Stomach (tissue), 19 donors: ENCODE measurements at places on chromosomes 6 and 20. TPM values are rescaled to one million over a fixed set of nuclear protein-coding genes. Genes with fewer than 3 reads are reported as not detected.

GRCh38 chr6:109305028-109305427 lies 77.2 kb downstream of the CD164 start:
- DNase-seq: no peak

PRPH2 gene
- polyA plus RNA-seq: 0.38 TPM

PSORS1C1 gene
- 3.9 TPM for polyA plus RNA-seq

ADNP gene
- 19.9 TPM for polyA plus RNA-seq

- DNase-seq: peak; percentile 43
Observed at GRCh38 chr6:11744753-11745152, 33.9 kb downstream of the ADTRP start.

GRCh38 chr20:60561052-60561451 lies 602.8 kb downstream of the CDH26 start:
- no peak for DNase-seq

GRCh38 chr6:7697432-7697819 lies 28.5 kb upstream of the BMP6 start:
- no peak for DNase-seq

DNA sequence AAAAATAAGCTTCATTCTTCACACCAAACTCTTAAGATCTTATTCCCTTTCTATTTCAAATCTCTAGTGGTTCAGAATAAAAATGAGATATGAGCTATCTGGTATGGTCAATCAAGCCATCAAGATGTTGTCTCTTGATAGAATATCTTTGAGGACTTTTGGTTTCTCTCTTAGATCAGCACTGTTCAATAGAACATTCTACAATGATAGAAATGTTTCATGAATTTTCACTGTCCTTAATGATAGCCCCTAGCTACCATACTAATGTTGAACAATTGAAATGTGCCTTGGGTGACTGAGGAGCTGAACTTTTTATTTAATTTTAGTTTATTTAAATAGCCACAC lies 24.1 kb upstream of the HINT3 start:
- DNase-seq: no peak

MAP1LC3A gene
- 63.2 TPM for polyA plus RNA-seq

DNA sequence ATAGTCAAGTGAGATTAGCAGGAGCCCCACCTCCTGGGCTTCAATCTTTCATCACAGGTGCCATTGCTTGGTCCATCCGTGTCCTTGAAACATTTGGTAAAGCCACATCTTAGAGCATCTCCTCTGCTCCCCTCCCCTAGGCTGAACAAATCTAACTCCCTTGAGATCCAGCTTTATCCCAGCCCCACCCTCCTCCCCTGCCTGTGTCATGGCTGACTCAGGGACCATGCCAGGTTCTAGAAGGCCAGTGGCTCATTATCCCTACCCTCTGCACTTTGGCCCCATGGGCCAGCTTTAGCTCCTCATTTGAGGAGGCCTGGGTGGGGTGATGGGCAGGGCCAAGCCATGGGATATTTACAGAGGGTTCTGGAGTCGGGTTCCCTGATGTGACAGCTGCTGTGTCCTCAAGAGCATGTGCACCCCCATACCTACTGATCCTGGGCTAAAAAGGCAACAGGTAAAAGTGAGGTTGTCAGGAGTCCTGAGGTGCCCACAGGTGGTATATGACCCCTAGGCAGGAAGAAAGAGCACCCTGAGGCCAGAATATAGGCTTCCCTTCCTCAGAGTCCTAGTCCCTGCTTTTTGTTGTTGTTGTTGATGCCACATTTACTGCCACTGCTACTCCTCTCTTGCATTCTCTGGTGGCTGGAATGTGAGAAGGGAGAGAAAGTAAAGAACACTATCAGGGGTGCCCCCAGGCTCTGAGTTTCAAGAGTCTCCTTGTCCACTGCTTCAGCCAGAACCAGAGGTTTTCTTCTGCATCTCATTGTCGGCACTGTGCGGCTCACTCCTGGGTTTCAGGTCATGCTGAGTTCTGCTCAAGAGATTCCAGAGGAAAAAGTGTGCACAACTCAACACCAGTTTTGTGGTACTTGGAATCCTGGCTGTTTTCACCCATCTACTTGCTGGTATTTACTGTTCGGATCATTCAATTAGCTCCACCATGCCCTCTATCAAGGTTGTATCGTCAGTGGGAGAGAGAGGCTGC lies 228.4 kb downstream of the LRFN2 start:
- peak; percentile 0 for DNase-seq

ZNF217 gene
- 7.1 TPM for polyA plus RNA-seq

TREML1 gene
- not detected for polyA plus RNA-seq

KIF13A gene
- polyA plus RNA-seq: 14.2 TPM

- DNase-seq: no peak
Observed at GRCh38 chr6:30071858-30072257, 3.7 kb downstream of the RNF39 start.

- peak; percentile 64 for DNase-seq
Observed at GRCh38 chr20:49278818-49279676, 1.2 kb upstream of the ZNFX1 start.

NFATC2 gene
- polyA plus RNA-seq: 3.2 TPM

DNA sequence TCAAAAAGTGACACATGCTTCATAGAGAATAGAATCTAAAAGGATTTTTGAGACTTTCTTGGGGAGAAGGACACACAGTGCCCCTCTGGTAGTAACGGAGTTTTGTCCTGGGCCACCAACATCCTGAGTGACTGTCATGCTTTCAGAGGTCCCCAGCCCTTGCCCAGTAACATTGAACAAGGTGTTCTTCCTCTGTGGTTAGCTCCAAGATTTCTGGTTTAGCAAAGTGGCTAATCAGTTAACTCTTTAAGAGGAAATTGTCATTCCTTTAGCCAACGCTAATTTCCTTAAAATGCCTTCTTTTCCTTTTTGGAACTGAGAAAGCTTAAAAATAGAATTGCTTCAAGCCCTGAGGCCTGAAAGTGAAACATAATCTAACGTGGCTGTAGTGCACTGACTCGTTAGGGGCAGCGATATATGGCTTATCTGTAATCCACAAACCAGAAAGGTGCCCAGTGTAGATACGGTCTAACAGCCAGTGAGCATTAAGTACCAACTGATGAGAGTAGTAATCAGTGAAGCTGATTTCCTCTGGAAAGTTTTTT lies 7.8 kb downstream of the E2F3 start:
- peak; percentile 12 for DNase-seq

SEL1L2 gene
- polyA plus RNA-seq: not detected

- DNase-seq: no peak
Observed at GRCh38 chr6:45714006-45714730, 301.5 kb downstream of the CLIC5 start.

DNA sequence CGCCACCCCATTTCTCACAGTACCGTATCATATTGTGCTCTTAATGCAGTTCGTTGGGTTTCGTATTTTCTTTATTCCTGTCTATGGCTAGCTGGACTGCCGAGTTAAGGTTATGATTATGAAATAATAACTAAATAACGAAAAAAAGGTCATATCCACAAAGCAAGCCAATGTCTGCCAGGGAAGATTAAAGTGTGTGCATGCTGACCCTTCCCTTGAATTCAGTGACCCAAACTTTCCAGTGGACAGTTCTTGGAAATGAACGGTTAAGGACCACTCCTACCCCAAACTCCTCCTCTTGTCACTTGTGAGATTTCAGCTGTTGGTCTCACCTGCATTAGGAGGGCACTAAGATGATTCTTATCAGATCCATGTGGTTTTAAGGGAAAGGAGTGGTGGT lies 171.6 kb downstream of the ZNF217 start:
- no peak for DNase-seq

GRCh38 chr6:17115251-17116116 lies 13.6 kb downstream of the STMND1 start:
- peak; percentile 60 for DNase-seq

DNA sequence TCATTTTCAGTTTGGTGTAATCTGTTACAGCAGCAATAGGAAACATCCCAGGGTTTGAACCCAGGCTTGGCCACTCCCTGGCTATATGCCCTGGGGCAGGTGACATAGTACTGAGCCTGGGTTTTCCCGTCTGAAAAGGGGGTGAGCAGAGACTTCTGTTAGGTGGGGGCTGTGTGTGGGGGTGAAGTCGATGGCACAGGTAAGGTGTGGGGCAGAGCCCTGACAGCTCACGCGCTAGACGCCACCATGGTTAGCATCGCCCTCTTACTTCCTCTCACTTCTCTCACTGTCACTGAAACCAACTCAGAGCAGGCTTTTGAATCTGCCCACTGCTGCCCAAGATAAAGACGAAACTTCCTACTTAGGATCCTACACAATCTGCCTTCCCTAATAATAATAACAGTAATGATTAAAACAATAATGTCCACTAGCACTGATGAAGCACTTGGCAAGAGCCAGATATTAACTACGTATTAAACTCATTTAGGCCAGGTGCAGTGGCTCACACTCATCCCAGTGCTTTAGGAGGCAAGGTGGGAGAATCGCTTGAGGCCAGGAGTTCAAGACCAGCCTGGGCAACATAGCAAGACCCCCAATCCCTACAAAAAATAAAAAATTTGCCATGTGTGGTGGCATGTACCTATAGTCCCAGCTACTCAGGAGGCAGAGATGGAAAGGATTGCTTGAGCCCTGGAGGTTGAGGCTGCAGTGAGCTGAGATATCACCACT lies 117.9 kb upstream of the PTPN1 start:
- DNase-seq: no peak

DNA sequence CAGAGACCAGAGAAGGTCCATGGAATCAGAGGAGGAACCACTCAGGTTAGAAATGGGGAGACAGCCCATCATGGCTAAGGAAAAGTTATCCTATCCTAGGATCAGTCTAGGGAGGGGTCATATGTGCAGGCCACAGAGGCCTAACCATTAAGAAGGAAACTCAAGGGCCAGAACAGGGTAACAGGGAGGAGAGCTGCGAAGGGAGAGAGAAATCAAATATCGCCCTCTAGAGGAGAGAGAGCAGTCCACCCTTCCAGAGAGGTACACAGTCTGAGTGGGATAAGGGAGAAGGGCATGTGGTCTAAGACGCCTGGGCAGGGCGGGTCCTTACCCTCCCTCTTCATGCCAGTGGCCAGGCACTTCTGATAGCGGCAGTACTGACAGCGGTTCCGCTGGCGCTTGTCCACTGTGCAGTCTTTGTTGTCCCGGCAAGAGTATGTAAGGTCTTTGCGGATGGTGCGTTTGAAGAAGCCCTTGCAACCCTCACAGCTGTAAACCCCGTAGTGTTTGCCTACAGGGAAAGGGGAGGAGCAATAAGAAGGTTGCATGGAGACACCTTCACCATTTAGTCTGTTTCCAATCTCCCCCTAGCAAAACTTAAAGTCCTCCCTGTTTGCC lies 2.9 kb downstream of the RXRB start:
- DNase-seq: peak; percentile 76

HUS1B gene
- 0.31 TPM for polyA plus RNA-seq

- no peak for DNase-seq
Observed at GRCh38 chr6:24332317-24332716, 25.5 kb downstream of the DCDC2 start.

DNA sequence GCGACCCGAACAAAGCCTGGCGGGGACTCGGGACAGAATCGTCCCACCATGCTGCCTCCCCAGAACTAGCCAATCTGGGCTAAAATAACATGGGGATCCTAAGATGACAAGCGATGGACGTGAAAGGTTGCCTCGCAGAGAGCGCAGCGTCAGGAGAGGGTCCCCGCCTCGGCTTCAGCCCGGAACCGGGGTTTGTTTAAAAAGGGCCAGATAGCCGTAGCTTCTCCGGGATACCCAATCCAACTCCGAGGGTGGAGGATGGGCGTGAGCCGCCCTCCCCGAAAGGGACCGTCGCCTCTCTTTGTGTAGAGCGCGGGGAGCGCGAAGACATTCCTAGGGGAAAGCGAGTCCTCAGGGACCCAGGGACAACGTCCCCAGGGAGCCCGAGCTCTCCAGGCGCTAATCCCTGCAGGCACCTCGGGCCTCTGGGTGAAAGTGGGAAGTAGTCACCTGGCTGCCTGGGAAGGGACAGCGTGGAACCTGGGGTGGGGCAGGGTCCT lies 643 bp downstream of the CD24 start:
- DNase-seq: peak; percentile 64

PCK1 gene
- polyA plus RNA-seq: 0.43 TPM

DNA sequence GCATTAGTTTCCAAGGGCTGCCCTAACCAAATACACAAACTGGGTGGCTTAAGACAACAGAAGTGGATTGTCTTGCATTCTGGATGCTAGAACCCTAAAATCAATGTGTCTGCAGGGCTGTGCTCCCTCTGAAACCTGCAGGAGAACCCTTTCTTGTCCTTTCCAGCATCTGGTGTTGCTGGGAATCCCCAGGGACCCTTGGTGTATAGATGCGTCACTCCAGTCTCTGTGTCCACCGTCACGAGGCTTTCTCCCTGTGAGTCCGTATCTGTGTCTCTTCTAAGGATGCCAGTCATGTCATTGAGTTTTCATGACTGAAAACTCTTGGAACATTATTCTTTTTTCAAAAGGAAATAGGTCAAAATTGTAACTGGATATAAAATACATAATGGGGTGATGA lies 142.9 kb downstream of the RNASET2 start:
- DNase-seq: no peak

LAMP5 gene
- polyA plus RNA-seq: 0.20 TPM

DNA sequence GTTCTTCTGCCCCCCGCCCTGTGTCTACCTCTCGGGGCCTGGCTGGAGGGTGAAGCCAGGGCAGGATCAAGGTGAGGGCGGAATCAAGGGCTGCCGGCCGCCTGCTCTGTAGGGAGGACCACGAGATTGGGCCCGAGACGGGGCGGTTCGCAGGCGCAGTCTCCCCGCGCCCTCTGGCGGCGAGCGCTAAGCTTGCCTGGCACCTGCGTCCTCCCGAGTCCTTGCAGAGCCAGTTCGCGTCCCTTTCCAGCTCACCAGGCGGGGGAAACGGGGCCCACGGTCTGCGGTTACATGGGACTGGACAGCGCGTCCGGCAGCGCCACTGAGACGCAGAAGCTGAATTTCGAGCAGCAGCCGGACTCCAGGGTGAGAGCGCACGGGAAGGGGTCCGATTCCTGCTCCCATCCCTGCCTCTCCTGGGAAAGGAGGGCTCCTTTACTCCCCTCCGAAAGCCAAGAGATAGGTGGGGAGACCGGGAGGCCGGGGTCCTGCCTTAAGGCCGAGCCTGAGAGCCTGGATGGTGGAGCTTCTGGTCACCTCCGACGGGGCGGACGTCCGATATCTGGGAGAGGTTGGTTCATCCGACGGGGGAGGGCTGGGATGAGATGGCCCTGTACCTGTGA lies 3.6 kb upstream of the MATN4 start:
- DNase-seq: peak; percentile 72

GRCh38 chr6:55941702-55942101 lies 66.3 kb upstream of the BMP5 start:
- peak; percentile 8 for DNase-seq

DNA sequence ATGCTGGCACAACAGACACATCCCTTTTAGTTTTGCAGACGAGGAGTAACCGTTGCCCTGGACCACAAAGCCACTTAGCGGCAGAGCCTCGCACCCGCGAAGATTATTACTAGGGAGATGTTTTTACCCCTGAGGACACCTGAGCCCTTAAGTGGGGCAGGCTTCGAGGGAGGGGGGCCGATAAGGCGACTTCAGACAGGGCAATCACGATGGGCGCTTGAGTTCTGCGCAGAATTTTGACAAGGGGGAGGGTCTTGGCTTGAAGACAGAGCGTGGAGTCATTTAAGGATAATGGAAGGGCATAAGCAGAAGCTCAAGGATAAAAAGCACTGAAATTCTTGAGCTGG lies 650 bp upstream of the TTK start:
- peak; percentile 69 for DNase-seq

SMPD2 gene
- 17.6 TPM for polyA plus RNA-seq
